ENCODE measurements at places on chromosomes 2 and 18. TPM values are rescaled to one million over a fixed set of nuclear protein-coding genes. Genes with fewer than 3 reads are reported as not detected.

Gene PDCD1
- total RNA-seq: not detected

Gene ABCG5
- not detected for total RNA-seq

Gene NT5C1B
- total RNA-seq: not detected

Gene ALPP
- not detected for total RNA-seq

Gene MCM6
- 50.0 TPM for total RNA-seq

Gene ACKR3
- 14.8 TPM for total RNA-seq

Gene NEB
- 1.3 TPM for total RNA-seq

Gene COL4A4
- total RNA-seq: 0.93 TPM

Gene APOB
- 1.3 TPM for total RNA-seq

Gene SPRED2
- 6.7 TPM for total RNA-seq

Gene PDE1A
- 0.27 TPM for total RNA-seq

Gene ASB18
- total RNA-seq: not detected

Gene SF3B6
- 206 TPM for total RNA-seq

Gene TMEM247
- total RNA-seq: not detected

Gene GREB1L
- 1.1 TPM for total RNA-seq

Gene CYP1B1
- total RNA-seq: 0.79 TPM

Gene CYBRD1
- 43.6 TPM for total RNA-seq

Gene IL1RL2
- 0.07 TPM for total RNA-seq

Gene ANKRD62
- not detected for total RNA-seq

Gene PLB1
- total RNA-seq: 0.53 TPM

Gene ITGB1BP1
- total RNA-seq: 58.1 TPM

Gene SERPINB10
- 0.07 TPM for total RNA-seq

Gene AQP12A
- not detected for total RNA-seq

Gene ADRA2B
- not detected for total RNA-seq

Gene CDCA7
- total RNA-seq: 31.7 TPM

Gene FOSL2
- total RNA-seq: 51.8 TPM

Gene CABLES1
- 19.0 TPM for total RNA-seq

Gene SPDYA
- 2.7 TPM for total RNA-seq

Gene SLC4A3
- total RNA-seq: 0.13 TPM

Gene GCFC2
- 36.7 TPM for total RNA-seq

Gene DAW1
- total RNA-seq: 9.0 TPM

Gene CNPPD1
- total RNA-seq: 20.2 TPM

Gene SPATA3
- not detected for total RNA-seq

Gene EGR4
- not detected for total RNA-seq

Gene PRLH
- total RNA-seq: not detected

Gene FSHR
- not detected for total RNA-seq

Gene CEP76
- total RNA-seq: 17.4 TPM

Gene SP140
- not detected for total RNA-seq

Gene NOSTRIN
- total RNA-seq: 0.07 TPM
